ENCODE measurements at places on chromosomes 3 and 15.

- no peak for DNase-seq
Measured at GRCh38 chr15:52617026-52617425, 48.2 kb upstream of the ARPP19 start.

- DNase-seq: no peak
Measured at GRCh38 chr15:37771465-37771864, 163.0 kb upstream of the TMCO5A start.

GRCh38 chr15:92393980-92394308 lies 263 bp downstream of the ST8SIA2 start:
- DNase-seq: no peak

- DNase-seq: peak; percentile 17
Measured at GRCh38 chr3:113533534-113533892, 1.2 kb downstream of the SIDT1 start.

- no peak for DNase-seq
Measured at GRCh38 chr15:74780523-74781430, 1.1 kb upstream of the CSK start.

- no peak for DNase-seq
Measured at GRCh38 chr3:176041812-176042211, 1155.5 kb downstream of the TBL1XR1 start.

GRCh38 chr3:159825216-159825854 lies 163.3 kb upstream of the IL12A start:
- no peak for DNase-seq

- no peak for DNase-seq
Measured at GRCh38 chr3:11757929-11758328, 88.8 kb downstream of the TAMM41 start.

DNA sequence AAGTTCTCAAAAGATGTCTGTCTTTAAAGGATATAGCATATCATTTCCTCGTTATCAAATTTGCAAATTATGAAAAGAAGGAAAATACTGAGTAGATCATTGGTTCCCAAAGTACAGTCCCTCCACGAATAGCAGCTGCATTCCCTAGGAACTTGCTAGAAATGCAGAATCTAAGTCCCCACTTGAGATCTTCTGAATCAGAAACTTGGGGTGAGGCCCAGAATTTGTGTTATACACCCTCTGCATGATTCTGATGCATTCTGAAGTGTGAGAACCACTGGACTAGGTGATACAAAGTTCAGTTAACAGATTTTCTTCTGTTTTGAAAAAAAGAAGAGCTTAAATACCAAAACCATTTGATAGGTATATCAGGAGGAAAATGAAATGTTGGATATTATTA lies 77.1 kb downstream of the SLC25A26 start:
- DNase-seq: no peak

- no peak for DNase-seq
Measured at GRCh38 chr3:188179006-188179966, 25.3 kb downstream of the LPP start.

GRCh38 chr3:69568458-69568857 lies 170.8 kb upstream of the MITF start:
- no peak for DNase-seq
